ENCODE measurements at places on chromosomes 6 and 20.

- DNase-seq: no peak
Measured at GRCh38 chr6:13194852-13195251, 133.5 kb downstream of the TBC1D7 start.

DNA sequence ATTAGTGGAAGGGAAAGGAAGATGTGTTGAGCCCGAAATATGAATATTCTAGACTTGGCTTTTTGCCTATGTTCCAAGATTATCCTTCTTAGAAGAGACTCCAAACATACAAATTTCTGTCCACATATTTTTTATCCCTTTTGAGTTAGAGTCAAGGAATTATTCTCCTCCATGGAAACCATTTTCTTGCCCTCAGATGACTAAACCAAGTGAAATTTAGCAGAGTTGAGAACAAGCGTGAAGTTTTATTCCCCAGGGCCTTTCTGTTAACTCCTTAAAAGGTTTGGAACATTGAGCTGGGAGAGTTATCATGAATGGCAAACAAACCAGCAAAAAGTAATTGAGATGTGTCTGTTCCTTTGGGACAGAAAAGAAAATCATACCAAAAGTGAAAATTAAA, 286.1 kb upstream of the PLCB4 start:
- DNase-seq: no peak

DNA sequence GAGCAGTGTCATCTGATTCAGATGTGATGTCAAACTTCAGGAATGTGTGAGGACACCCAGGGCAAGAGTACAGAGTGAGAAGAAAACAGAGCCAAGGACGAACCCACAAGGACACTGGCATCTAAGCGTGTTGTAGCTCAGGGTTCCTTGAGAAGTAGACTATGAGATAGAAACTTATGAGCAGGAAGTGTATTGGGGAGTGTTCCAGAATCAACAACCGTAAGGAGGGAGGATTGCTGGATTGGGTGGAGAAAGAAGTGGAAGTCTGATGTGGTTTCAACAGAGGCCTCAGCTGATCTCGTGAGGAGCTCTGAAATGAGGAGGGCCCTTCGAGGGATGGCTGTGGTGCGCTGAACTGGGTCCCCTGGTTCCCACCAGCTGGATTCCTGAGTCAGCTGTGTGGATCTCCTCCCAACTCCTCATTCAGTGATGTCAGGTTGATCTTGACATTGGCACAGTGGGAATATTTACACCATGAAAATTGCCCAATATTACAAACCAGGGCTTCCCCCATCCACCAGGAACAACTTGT, 25.7 kb upstream of the IGF2R start:
- no peak for DNase-seq

DNA sequence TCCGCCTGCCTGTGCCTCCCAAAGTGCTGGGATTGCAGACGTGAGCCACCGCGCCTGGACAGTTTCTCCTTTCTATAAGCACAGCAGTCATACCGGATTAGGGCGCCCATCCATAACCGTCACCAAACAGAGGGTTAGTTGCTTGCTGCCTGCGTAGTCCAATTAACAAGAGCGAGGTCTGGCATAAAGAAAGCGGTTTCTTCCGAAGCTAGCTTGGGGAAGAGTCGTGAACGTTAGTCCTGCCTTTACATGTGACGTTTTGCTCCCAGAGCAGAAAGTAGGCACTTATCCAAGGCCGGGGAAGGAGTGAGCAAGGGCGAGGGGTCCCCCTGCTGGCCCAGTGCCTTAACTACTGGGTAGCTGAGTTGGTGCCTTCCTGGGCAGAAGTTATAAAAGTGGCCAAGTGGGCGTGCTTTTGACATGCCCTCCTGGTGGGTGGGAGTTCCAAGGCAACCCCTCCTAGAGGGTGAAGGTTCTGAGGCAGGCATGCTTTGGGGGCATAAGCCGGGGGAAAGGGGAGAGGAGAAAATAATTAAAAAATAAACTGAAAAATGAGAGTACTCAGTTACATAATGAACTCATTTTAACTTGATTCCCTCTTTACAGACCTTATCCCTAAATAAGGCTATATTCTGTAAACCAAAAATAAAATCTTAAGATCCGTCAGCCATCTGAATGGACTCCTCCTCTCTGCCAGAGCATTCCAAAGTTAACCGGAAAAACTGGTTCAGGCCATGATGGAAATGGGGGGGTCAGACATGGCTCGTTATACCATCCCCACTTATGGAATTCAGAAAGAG, 88.0 kb downstream of the FAM217A start:
- DNase-seq: no peak

DNA sequence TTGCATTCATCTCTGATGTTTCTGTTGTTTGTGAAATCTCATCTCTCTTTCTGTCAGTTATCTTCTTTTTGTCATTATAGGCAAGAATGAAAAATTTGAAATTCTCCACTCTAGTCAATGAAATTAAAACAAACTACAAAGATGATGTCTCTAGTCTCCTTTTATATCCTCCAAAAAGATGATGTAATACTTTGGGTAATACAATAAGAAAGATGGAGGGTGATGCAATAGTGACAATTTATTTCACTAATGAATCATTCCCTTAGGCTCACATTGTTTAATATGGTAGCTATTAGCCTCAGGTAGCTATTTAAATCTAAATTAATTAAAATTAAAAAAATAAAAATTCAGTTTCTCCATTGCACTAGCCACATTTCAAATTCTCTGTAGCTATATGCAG, 145.4 kb downstream of the UST start:
- no peak for DNase-seq

GRCh38 chr6:101853231-101854085, 459.9 kb downstream of the GRIK2 start:
- DNase-seq: no peak

GRCh38 chr6:113466526-113466925, 390.6 kb upstream of the MARCKS start:
- no peak for DNase-seq

- DNase-seq: no peak
Measured at GRCh38 chr6:133352046-133352445, 110.9 kb downstream of the EYA4 start.

DNA sequence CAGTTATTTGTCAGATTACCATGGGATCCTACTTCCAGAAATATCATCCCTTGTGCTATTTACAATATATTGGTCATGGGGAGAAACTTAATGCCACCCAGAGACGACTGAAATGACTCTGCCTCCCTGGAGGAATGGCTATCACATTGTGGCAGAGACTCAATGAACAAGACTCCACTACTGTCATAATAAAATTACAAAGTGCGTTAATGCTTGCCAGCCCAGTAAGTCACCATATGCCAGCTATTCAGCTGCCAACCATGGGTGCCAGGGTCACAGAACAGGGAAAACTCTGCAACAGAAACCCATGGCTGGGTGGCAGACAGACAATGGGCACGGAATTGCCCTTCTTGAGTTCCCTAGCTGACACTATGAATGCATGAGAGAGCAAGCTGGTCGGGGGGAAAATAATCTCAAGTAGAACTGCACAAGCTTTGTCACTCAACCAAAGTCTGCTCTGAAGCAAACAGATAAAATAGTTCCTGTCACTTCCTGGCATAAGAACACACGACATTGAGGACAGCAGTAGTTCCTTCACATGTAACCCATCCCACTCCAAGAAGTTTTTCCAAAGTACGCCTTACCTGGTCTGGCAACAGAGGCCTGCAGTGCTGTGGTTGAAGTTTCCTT, 32.1 kb downstream of the TP53INP2 start:
- DNase-seq: no peak

DNA sequence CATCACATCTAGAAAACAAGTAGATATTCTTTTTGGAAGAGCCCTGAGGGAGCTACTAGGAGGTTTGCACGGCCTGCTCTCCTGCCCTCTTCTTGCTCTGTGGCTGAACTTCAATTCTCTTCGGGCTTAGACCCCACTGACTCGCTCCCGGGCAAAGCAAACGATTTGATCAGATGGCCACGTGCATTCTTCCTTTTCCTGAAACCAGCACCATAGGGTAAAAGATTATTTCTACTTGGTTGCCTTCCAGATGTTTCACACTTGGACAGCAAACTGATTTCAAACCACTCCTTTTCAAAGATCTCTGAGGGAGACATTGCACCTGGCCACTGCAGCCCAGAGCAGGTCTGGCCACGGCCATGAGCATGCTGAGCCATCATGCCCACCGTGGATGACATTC, at the start of gene SLC22A1:
Gene SLC22A1, plus strand, starts transcription at position 258 of the 400 bp plus-strand sequence. Its CDS starts 121 bp downstream, at position 379.
- DNase-seq: no peak

GRCh38 chr20:22159276-22159675, 425.1 kb downstream of the FOXA2 start:
- DNase-seq: no peak

DNA sequence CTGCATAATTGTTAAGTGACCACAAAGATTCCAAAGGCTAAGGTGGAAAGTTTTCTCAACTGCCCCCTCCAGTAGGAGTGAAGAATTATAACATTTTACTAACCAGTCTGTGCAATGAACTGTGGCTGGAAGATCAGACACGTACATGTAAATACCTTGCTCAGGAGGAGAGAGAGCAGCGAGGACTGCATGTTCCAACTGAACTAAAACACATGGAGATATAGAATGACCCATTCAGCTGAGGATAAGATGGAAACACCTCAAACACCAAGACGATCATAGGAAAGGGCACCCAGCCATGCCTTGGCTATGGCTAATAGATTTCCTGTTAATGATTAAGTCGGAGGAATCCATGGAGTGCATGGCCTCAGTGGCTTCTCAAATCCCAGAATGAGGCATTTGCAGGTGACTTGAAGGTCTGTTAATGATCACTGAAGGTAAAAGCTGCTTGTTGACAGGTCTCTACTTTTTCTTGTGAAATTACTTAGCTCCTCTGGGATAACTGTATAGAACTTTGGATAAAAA, 875.6 kb downstream of the TFAP2A start:
- no peak for DNase-seq

DNA sequence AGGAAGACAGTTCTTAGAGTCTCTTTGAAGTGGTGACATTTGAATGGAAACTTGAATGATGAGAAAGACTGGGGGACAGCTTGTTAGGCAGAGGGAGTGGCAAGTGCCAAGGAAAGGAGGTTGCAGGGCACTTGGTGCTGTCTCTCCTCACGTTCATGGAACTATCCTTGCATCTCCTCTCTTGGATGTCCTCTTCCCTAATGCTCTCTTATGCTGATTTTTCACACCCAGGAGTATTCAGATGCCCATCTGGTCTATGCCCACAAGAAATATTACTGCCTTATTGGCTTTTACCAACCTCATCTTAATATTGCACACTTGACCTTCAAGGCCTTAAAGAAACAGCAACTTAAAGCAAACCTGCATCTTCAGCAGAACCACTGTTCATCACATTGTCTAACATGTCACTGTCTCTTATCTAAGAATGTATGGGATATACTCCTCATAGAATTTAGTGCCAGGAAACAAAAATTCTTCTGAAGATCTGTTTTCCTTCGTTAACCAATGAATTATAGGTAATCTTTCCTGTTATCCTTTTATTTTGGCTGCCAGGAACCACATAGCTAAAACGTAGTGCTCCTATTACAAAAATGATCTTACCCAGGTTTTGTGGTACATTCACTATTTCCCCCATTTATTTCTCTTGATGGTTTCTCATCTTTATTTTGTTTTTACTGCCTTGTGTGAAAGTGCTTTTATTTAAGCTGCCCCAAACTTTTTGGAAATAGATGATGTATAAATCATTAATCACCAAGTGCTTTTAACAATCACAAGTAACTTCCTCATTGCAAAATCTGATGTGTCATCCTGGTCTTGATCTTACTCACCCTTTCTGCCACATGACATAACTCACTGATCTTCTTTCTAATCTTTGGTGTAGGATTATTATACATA, 12.8 kb downstream of the RGS17 start:
- DNase-seq: no peak

DNA sequence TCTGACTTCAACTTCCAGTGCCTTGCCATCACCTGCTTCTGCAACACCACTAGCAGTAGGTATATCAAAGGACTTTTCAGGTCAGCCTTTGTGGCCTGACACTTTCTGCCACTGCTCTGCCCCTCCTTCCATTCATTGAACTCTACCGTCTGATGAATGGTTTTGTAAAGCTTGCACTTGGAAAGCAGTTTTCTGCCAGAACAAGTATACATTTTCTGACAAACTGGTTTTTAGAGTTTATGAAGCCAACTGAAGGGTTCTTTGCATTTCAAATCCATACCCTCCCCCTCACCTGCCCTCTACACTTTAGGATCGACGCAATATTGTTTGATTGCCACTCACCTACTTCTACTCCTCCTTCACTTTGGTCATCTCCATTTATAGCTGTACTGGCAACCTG, 603.1 kb downstream of the HACE1 start:
- no peak for DNase-seq

DNA sequence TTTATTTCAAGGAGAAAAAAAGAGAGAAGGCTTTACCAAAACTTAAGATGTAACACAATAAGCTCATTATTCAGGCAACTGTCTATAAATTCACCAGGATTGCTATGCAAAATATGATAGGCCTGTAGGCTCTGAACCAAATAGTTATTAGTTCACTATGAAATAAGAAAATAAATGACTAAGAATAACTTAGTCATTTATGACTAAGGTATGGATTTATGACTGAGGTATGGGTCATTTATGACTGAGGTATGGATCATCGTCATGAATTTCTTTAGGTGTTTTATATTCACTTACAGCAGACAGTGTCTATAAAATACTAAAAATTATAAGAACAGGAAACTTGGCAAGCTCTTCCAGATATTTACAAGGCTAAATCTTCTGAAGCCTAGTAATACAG, 52.1 kb upstream of the SNX9 start:
- no peak for DNase-seq

GRCh38 chr6:87628881-87629280, 38.9 kb downstream of the ORC3 start:
- no peak for DNase-seq

- DNase-seq: no peak
Measured at GRCh38 chr20:1535420-1536175, 21.9 kb downstream of the SIRPD start.

GRCh38 chr6:156197513-156197912, 579.7 kb upstream of the ARID1B start:
- DNase-seq: no peak

GRCh38 chr6:66538551-66539135, 831.6 kb upstream of the EYS start:
- DNase-seq: no peak

DNA sequence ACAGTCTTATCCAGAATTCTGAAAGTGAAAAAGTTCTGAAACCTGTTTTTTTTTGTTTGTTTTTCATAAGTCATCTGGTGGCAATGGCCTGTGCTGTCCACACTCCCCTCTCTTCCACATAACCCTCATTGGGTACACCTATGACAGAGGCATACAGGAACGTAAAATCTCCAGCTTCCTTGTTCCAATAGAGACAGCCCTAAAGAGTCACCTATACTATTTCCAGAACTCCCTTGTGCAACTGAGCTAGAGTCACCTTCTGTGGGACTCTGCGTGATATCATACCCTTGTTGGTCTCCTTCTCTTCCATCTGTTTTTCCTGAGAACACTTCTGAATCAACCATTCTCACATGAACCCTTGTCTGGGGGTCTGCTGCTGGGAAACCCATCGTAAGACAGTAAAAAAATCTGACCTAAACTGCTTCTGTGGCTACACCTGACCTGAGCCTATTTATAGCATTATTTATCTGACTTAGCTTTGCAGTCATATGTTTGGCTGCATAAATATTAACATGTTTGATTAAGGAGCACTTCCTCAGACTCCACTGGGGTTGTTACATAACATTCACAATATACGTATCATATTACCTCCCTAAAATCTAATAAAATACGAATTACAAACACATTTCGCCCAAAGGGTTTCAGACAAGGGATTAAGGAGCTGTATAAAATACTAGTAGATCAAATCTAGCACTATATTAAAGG, 151.9 kb downstream of the PTPRT start:
- no peak for DNase-seq

Data from upper lobe of left lung (tissue), 6 donors.